ENCODE measurements at places on chromosomes 7 and 10. TPM values are rescaled to one million over a fixed set of nuclear protein-coding genes. Genes with fewer than 3 reads are reported as not detected.

- no peak for DNase-seq
Measured at GRCh38 chr7:148371280-148371937, 219.2 kb upstream of the C7orf33 start.

GRCh38 chr10:1033601-1034000, 7.9 kb upstream of the IDI2 start:
- DNase-seq = no peak

- no peak for DNase-seq
Measured at GRCh38 chr7:39451901-39452300, 114.3 kb upstream of the YAE1 start.

DNA sequence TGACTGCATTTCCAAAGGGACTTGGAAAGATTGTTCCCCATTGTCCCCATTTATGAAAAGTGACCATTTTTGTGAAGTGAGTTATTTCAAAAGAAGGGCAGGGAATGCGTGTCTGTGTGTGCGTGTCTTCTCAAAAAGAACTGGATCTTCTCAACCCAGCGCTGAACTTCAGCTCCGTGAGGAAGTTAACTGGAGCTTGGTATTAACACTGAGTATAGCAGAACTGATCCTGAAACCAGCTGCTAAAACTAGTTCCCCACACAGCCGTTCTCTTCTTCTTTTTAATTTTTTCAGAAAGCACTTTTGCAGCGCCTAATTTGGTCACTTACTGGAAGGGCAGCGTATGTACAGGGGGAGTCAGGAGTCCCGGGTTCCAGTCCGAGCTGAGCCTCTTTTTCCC, 45.8 kb upstream of the PLEKHA1 start:
- DNase-seq = no peak

DNA sequence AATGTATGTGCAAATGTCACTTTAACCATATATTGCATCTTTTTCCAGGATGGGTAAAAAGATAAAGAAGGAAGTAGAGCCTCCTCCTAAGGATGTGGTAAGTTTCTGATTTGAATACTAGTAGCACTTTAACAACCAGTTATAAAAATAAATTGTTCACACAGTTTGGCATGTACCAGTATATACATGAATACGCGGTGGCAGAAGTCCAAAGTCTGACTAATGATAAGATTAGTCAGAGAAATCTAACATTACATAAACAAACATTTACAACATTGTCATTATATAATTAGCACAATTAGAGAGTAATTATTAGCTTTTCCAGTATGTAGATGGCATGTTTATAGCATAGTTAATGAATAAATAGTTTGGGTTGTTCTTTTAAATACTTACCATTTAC, 4.1 kb downstream of the ARMC3 start:
- no peak for DNase-seq

- peak; percentile 79 for DNase-seq
Measured at GRCh38 chr7:2245883-2246675, 4.1 kb downstream of the NUDT1 start.

DNA sequence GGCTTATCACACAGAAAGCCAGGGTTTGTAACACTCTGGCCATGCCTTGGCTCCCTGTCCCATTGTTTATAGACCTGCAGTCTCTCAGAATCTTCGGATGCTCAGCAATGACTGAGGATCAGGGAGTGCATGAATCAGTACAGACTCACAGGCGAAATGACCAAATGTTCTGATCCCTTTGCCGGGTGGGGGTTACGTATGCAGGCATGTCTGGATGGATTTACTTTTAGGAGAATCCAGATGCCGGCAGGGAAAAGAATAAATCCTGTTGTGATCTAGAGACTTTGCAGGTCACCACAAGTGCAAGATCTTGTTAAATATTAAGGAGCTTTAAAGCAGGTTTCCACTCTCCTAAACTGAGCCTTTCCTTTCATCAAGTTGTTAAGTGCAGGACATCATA, 149.5 kb downstream of the SFMBT2 start:
- DNase-seq = no peak

GRCh38 chr7:924541-925231, 29.8 kb downstream of the ADAP1 start:
- peak; percentile 44 for DNase-seq

DNA sequence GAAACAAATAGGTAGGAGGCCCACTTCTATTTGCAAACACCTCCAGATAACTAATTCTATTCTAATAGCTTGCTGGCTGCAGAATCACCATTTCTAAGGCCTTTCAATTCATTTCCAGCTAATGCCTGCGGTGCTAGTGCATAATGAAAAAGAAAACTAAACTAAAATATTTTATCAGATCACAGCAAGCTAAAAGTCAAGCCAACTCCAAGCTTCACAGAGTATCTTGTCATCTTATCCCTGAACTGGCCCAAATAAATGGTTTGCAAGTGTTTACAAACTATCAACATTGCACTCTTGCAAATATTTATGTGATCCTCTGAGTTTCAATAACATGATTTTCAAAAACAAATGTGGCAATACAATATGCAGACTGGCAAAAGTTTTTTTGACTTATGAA, 166.0 kb downstream of the IPMK start:
- no peak for DNase-seq

- no peak for DNase-seq
Measured at GRCh38 chr7:100387695-100388094, 14.4 kb downstream of the PILRA start.

GRCh38 chr10:101602761-101603398, 14.8 kb downstream of the DPCD start:
- DNase-seq = peak; percentile 75

GRCh38 chr7:129576138-129576537, 35.4 kb upstream of the NRF1 start:
- DNase-seq = no peak

- no peak for DNase-seq
Measured at GRCh38 chr10:119084896-119085295, 4.3 kb upstream of the EIF3A start.

DNA sequence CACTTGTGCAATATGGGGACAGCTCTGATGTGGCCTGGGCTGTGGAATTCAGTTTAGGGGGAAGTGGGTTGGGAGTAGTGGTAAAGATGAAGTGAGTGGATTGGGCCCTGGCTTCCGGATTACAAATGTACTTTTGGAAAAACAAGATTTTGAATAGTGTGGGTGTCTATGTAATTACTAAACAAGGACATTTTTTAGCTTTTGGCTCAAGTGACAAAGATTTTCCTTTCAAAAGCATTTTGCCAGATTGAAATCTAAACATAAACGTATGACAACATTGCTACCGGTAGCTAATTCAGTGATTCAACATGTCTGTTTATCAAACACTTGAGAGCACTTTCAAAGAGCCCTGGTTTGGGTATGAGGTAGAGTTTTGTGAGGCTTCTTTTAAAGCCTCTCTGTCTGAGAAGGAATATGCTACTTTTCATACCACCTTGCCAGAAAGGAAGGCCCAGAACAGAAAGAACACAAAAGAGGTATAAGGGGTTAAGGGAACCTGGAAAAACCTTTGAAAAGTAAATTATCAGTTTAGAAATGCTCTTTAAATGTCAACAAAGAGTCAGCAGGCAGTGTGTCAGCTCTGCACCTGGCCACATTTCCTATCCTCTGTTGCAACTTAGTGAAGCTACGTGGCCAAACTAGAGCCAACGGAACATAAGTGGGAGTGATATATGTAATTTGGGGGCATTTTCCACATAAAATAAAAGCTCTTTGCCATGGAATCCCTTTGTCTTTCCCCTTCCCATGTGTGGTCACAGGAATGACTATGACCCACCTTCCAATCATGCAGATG, 516.1 kb downstream of the NRG3 start:
- no peak for DNase-seq

DNA sequence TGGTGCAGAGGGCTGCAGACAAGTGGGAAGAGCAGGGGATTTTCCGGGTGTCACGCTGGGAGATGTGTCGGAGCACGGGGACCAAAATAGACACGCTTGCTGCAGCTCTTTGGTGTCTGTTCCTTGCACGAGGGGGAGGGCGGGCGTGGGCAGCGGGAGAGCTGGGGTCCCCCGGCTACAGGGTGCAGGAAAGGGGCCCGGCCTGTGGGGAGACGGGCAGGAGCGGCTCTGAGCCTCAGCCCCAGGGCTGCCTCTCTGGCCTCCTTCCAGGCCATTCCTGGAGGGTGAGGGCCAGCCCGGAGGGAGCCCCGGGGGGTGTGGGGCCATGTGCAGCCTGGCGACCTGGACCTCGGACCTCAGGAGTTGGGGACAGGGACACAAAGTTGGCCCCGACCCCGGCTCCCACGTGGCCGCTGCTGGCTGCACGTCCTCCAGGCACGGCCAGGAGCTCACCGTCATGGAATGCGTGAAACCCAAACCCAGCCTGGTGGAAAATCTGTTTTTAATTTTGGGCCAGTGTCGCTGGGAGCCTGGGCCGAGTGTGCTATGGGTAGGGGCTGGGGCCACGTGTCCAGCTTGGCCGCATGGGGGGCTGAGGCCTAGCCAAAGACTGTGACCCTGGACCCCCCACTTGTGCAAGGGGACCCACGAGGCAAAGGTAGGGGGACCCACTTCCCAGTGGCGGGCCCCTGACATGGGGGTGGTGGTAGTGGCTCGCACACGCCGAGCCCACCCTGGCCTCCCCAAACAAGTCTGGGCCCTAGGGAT, 6.6 kb downstream of the TTYH3 start:
- peak; percentile 59 for DNase-seq

GRCh38 chr7:134640842-134641715, 5.6 kb upstream of the BPGM start:
- no peak for DNase-seq

CTAGE15 gene
- total RNA-seq = 0.22 TPM

HOXA11 gene
- not detected for total RNA-seq

PNLIPRP2 gene
- not detected for total RNA-seq

PITX3 gene
- total RNA-seq = not detected

FZD1 gene
- total RNA-seq = 6.1 TPM

ANKRD1 gene
- total RNA-seq = not detected

NEBL gene
- 210 TPM for total RNA-seq

BMPER gene
- 39.0 TPM for total RNA-seq

TRIM50 gene
- not detected for total RNA-seq

SAMD9L gene
- 5.7 TPM for total RNA-seq

FOXI2 gene
- total RNA-seq = not detected

Measured in dorsolateral prefrontal cortex (tissue), 122 donors.